Renal cortical epithelial cell (primary cell): ENCODE measurements at places on chromosomes 16 and 17. TPM values are rescaled to one million over a fixed set of nuclear protein-coding genes. Genes with fewer than 3 reads are reported as not detected.

DNA sequence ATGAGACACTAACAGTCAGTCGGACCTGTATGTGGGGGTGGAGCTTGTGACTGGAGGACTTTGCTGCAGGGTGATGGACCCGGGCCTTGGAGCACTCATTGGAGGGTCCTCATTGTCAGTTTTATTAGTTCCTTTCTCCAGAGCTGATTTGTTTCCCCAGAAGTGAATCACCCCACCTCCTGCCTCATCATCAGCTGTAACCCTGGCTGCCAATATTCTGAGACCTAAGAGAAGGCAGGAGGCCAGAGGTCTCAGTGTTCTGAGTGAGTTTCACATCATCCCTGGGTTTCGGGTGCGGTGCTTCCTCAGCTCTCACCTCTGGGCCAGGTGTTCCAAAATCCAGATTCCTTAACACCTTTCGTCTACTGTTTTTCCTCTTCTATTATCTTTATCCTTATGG, 49.9 kb upstream of the KIFC3 start:
- no peak for DNase-seq

DNA sequence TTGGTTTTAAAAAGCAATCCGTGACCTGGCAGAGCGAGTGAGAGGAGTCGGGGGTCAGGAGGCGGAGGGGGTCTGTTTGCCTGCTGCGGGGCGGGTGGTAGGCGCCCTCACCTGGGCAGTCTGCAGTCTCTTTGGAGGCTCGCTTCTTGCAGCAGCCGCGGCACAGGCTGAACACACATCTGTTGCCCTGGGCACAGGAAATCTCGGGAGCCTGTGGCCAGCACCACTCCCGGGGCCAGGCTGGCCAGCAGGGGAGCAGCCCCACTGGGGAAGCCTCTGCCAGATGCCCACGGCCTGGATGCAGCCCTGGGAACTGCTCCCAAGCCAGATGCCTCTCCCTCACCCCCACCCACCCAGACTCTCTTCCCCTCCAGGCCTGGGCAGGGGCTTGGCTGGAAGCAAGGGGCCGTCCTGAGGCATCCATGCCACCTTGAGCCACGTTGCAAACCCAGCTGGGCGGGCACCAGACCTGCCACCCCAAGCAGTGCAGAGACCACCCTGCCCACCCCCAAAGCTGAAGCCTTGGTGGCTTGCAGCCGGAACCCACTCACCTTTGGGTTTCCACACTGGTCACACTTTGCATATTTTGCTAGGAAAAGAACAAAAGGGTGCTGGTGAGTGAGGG, 6.6 kb downstream of the GPS1 start:
- no peak for DNase-seq

Gene B9D1
- 25.9 and 40.8 TPM in 2 replicates for total RNA-seq

- no peak for DNase-seq
These were observed 35.8 kb downstream of the WIPI1 start for GRCh38 chr17:68421486-68421885.

- no peak for DNase-seq
These were observed 195.5 kb upstream of the TNRC6C start for GRCh38 chr17:77763023-77763422.

Gene CA4
- 0.45 TPM in 1 of 2 replicates, not detected in the other for total RNA-seq

DNA sequence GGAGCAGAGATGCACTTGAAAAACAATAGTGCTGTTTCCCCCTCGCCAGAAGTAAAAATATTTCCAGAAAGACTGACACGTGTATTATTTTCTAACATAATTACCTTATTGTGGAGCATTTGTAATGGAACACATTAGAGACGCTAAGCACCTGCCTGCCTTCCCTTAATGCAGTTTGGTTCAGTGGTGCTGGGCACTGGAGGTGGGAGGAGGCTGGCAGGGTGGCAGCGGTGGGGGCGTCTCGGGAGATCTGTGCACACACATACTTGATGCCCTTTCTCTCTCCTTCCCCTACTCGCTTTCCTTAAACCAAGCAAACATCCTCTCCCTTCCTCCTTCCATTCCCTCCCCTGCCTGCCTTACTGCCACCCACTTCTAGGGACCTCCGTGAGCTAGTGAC, 156.6 kb upstream of the SDK2 start:
- DNase-seq: no peak

Gene NTHL1
- 11.4 and 24.5 TPM in 2 replicates for total RNA-seq

DNA sequence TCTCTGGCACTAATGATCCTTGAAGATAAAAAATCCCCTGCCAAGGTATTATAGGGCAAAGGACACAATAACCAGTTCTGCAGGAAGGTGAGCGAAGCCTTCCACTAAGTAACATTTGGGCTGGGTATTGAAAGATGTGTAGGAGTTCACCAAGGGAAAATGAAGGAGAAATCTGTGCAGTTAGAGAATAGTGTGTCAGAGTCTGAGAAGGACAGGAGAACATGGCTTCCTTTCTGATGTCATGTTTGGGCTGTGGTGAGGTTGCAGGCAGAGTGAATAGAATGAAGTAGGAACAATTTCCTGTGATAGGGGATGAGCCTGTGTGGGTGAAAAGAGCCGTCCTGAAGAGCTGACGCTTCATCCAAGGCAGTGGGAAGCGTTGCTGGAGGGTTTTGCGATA, 24.1 kb upstream of the CIITA start:
- DNase-seq: no peak

DNA sequence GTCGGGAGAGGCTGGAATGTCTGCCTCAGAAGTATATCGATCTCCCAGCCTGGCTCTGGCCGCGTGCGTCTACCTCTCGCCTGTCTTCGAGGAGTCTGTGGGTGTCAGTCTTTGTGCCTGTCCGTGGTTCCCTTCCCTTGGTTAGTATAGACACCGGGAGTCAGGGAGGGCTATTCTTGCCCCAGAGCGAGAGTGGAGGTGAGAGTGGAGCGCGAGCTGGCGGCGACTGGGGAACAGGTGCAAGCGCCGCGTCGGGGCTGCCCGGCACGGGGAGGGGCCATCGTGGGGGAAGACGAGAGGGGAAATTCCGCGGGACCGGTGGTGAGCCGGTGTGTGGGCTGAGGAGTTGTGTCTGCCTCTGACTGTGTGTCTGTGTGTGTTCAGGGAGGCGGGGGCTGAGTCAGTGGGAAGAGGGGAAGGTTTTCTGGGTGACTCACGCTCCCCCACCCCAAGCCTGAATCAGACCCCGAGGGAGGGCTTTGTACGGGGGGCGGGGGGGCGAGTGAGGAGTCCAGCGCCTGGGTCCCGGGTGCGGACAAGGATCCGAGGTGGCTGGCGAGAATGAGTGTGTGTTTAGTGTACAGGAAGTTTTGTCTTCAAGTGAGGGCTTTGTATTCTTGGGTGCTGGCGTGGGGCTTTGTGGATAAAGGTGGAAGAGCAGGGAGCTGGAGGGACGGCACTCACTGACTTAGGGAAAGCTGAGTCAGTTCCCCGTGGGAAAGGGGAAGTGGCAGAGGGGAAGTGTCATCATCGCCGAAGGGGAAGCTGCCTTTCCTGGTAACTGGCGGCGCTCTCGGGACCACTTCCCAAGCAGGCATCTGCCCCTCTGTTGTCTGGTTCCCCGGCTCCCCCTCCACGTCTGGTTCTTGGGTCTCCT, 8.6 kb downstream of the KDM6B start:
- peak; percentile 88 for DNase-seq

Gene DHX58
- total RNA-seq: 9.3 and 15.5 TPM in 2 replicates

DNA sequence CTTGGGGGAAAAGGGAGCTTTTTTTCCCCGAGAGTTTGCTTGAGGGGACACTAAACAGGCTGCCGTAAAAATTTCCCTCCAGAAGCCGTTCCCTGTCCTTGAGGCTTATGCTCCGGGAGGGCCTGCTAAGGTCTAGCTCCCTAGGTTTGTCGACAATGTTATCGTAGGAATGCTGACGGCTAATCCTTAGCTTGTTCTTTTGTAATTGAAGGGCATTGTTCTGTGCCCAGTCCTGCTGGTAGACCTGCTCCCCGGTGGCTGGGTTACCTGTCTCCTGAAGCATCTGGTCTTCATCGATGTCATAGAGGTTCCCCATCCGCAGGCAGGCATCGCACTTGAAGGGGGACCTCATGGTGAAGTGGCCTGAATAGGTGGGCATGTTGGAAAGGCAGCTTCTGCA, 418.7 kb downstream of the GRIN2A start:
- no peak for DNase-seq

Gene CFAP97D1
- under 0.01 TPM in 1 of 2 replicates, not detected in the other for total RNA-seq

DNA sequence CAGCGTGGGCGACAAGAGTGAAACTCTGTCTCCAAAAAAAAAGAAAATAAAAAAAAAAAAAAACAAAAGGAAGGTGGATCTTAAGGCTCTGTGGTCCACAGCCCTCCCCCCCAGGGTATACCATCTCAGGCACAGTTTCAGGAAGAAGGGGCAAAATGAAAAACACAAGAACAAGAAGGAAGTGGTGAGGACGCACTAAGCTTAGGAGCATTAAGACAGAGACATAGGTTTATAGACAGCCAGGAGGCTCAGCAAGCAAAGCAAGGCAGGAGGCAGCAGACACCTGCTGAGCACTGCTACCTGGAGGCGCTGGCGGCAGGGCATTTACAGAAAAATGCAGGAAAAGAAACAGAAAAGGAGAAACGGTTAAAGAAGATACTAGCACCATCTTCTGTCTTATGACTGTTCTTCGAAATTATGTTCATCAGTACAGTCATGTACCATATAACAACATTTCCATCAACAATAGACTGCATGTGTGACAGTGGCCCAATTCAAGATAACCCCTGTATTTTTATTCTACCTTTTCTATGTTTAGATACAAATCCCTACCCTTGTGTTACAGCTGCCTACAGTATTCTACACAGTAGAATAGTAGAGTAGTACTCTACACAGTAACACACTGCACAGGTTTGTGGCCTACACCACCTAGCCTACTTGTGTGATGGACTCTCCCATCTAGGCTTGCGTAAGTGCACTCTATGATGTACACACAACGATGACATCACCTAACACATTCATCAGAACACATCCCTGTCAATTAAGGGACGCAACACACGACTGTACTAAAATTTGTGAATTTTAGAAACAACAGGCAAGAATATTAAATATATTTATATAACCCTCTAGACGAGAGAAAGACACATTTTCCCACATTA, 62.5 kb downstream of the XPO6 start:
- no peak for DNase-seq

Gene TEX14
- not detected in 2 replicates for total RNA-seq

Gene SEC14L5
- total RNA-seq: 0.10 TPM in 1 of 2 replicates, not detected in the other
